ENCODE measurements at places on chromosomes 3 and 15.
A peak's percentile ranks its signal among the peaks of the same experiment; 100 is the strongest.

- DNase-seq: no peak
These were observed 149.3 kb upstream of the TGFBR2 start for GRCh38 chr3:30457081-30457480.

DNA sequence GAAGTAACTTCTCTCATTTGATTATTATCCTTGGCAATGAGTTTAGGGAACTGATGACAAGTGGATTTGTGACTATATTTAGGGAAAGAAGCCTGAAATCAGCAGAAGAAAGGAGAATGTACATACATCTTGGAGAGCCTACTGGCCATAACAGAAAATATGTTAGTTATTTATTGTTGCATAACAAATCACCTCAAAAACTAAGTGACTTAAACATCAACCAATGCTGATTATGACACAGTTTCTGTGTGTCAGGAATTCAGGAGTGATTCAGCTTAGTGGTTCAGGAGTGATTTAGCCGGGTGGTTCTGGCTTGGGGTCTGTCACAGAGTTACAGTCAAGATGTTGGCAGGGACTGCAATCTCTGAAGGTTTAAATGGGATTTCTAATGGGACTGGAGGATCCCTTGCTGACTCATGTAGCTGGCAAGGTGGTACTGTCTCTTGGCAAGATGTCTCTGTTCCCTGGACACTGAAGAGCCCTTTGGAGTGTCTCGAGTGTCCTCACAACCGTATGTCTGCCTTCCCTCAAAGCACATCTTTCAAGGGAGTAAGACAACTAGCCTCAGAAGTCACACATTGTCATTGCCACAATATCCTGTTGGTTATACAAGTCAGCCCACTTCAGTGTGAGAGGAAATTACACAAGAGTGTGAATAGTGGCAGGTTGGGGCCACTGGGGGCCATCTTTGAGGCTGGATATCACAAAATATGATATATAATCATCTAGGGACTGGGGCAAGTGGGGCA lies 248.9 kb downstream of the SV2B start:
- no peak for DNase-seq

DNA sequence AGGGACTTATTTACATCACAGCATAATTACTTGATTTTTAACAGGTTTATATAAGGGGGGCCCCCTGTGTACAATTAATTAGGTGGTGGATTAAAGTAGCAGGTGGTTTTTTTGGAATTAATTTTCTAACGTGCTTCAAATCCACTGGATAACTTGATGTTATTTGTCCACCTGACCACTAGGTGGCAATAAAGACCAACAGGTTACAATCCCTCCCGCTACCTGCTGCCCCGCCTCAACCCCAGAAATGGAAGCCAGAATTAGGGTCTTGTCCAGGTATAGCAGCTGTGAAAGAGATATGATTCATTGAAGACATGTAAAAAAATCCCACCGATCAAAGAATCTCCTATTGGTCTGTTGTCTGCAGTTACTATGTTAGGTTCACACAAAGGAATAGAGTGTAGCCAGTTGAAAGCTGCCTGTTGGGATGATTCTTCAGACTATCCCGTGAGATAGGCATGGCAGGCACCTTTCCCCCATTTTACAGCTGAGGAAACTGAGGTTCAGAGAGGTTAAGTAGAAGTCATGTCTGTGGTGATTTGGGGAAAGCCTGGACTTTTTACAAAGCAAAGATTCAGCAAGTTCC lies 44.0 kb downstream of the MFSD1 start:
- DNase-seq: peak; percentile 41

DNA sequence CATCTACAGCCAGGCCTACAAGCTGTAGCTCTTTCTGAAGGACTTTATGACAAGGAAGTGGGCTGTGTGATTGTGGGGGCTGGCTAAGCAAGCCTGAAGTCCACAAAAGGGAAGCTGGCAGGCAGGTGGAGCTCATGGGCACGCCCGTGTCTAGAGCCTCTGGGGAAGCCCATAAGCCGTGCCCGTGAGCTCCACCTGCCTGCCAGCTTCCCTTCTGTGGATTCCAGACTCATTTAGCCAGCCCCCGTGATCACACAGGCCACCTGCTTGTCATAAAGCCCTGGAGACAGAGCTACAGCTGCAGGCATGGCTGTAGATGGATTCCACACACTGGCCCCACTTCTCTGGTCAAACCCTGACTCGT lies 15.2 kb downstream of the EFCC1 start:
- DNase-seq: no peak

Measured in A673 (cell line).